T-cell (primary cell): ENCODE measurements at places on chromosomes 3 and 15. TPM values are rescaled to one million over a fixed set of nuclear protein-coding genes. Genes with fewer than 3 reads are reported as not detected.

DNA sequence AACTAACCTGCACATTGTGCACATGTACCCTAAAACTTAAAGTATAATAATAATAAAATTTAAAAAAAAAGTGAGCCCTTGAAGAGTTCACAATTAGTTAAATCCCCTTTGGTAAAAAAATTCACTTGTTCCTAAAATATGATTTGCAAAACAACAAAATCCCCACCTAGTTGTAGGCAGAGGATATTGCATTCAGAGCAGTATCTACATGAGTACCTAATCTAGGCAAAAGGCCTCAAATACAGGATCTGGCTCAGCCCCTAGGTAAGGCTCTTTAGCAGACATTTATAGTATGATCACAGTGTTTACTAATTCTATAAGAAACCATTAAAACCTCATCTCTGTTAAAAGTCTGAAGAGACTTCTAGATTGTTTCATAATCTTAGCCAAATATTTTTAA is 89.3 kb upstream of the CCDC80 start:
- no peak for DNase-seq

- no peak for DNase-seq
Observed at GRCh38 chr3:184347321-184348056, 10.1 kb downstream of the FAM131A start.

DNA sequence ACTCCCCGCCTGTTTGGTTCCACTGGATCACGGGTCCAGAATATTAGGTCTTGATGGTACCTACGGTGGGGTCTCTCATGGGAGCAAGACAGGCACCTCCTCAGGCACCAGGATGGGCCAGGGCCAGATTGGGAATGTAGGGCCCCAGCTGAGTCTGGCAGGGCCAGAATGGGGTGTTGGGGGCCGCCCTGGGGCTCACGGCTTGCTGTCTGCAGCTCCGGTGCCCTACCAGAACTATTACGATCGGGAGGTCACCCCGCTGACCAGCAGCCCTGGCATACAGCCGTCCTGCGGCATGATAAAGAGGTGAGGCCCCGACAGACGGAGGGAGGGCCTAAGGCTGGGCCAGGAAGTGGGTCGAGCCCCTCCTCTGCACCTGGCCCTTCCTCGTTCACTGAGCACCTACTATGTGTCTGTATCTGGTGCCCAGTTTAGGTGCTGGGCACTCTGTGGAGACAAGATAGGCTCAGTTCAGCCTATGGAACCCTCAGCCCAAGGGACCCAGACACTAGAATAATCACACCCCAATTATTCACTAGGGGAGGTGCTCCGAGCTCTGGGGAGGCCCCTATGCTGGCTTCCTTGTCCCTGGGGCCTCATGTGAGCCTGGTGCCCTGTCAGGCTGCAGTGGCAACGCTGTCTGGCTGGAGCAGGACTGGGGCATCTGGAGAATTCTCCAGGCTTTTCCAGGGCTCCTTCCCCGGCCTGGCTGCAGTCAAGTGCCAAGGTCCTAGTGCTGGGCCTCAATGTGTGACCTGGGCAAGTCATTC is 37.9 kb downstream of the PSTPIP1 start:
- no peak for DNase-seq

GRCh38 chr3:172675441-172676193 is 35.2 kb downstream of the NCEH1 start:
- DNase-seq = no peak

- no peak for DNase-seq
Observed at GRCh38 chr15:43930556-43930955, 103.8 kb downstream of the WDR76 start.

DNA sequence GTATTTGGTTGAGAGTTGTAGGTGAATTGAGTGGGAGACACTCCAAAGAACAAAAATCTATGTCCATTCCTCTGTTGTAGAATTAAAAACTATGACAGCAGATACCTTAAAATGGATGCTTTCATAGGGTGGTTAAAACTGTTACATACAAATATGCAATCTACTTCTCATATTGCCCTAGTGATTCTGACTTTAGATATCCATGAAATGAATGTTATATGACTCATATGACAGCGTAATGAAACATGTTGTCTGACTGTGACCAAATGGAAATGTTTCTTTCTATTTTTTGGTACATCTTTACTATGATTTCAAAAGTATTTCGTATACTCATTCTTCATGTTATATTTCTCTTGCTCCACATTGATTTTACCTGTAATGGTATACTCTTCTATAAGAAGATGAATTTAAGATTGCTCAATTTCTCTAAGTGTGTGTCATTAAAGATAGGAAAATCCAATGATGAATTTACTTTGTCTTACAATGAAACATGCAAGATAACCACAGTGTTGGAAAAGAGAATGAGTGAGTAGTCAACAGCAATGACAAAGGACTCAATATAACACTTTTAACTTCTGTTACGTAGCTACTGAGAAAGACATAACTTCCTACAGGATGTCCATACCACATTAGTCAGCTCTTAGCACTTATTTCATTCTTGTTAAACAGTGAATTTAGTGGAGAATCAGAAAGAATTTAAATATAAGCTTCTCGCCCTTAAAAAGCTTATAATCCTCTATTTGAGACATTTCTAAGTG is 79.3 kb upstream of the LSAMP start:
- DNase-seq = no peak

DNA sequence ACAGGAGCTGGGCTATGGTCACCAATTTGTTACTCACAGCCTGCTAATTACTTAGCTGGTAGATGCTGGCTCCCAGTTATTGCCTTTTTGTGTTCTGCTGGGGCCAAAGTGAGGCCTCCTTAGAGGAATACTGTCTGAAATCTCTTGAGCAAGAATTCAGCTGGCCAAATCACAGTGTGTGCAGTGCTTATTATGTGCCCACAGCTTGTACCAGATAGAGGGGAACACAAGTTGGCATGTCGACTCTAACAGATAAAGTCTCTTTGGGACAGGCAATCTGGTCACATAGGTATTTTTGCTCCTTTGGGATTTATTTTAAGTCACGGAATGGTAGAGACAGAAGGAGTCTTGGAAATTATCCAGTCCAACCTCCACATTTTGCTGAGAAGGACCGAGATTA is 6.3 kb upstream of the TMEM212 start:
- no peak for DNase-seq

- no peak for DNase-seq
Observed at GRCh38 chr3:31955581-31955980, 25.5 kb downstream of the OSBPL10 start.

GRCh38 chr3:64816355-64816754 is 128.6 kb upstream of the ADAMTS9 start:
- DNase-seq = no peak

DNA sequence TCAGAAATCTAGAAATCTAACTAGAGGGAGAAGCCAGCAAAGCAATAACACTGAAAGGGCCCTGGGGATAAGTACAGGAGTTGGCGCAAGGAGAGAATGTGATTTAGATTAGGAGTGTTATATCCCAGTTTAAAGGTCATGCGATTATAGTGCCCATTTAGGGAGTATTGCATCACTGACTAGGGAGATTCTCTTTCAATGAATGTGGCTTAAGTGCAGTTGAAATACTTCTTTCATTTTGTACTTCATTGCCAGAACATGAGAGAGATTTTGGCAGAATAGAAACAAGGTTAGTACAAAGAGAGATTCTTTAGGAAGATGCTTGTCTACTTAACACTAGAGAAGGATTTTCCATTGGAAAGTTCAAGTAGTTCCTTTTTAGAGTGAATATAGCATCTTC is 13.9 kb downstream of the ROBO2 start:
- no peak for DNase-seq

DNA sequence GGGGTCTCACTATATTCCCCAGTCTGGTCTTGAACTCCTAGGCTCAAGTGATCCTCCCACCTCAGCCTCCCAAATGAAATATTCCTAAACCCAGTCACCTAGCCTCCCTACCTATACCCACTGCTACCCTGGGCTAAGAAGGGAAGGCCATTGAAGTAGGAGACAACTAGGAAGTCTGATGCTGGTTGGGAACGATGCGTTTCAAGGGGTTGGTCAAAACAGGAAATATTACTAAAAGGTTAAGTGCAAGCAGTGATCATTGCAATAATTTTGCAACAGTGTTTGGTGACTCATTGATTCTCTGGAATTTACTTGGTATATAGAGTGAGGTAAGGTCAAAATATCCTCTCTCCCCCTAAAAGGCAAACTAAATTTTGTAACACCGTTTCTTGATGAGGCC is 4.6 kb upstream of the UQCRC1 start:
- DNase-seq = no peak

DNA sequence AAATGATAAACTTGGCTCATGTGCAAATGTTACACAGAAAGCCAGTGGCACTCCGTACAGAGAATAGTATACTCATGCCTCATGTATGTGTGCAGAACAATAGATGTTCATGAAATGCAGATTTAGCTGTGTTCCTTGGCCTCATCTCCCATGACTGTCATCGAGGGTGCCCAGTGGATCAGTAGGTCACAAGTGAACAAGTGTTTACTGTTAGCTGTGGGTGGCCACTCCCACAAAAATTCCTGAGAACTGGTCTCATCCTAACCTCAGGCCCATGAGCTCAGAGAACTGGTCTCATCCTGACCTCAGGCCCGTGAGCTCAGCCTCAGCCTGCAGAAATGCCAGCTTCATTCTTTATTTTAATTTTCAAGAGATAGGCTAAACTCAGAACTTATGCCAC is 124.1 kb downstream of the GADL1 start:
- DNase-seq = no peak

DNA sequence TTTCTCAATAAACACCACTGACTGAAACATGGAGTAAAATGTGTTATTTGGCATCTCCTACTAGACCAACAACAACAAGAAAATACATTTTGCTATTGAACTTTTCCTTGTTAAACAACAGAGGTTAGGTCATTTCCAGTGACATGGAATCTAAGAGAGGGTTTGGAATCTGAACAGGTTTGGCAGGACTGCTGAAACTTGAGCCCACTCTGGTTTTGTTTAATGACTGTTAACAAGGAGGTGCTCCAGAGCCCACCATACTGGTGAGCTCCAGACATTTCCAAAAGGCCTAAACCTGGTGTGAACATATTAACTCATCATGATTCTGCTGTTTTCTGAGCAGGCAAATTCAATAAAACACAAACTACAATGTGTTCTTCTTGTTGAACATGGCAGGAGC is 330.7 kb upstream of the TRIM42 start:
- no peak for DNase-seq

DNA sequence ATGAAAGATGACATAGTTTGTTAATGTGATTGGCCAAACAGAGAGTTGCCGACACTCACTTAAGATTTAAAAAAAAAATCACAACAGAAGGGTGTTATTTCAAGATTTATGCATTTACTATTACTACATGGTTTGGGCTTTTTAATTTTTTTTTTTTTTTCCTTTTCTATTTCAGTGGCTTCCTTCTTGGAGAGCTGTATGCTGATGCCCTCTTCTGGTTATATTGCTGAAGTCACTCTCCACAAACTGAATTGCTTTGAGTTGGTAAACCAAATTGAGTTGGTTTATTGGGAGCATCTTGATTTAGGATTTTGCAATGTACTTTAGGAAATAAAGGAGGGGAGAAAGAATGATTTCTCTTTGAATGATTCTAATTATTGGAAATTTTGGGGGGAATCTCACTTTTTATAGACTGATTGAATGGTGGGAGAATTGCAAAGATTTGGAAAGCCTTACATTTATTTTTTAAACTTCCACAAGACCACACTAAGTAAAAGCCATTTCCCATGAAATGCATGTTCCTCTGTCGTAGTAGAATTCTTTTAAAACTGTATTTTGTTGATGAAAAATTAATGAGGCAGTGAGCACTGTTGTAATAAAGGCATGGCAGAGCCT is 186.6 kb upstream of the FEZF2 start:
- no peak for DNase-seq

DNA sequence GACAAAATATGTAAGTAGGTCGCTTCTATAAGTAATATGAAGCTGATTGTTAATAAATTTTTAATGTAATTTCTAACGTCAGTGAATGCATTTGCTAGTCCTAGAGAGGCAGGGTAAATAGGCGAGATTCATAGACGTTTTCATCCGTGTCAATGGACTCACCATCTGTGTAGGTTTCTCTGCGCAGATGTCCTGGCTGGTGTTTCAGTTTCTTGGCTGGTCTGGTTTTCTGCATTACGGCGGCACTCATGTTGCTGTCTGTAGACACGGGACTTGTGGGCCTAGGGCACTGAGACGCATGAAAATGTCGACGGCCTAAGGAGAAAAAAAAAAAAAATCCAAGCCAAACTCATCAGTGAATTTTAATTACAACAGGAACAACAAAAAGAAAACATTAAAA is 1153.3 kb downstream of the ROBO1 start:
- no peak for DNase-seq

DNA sequence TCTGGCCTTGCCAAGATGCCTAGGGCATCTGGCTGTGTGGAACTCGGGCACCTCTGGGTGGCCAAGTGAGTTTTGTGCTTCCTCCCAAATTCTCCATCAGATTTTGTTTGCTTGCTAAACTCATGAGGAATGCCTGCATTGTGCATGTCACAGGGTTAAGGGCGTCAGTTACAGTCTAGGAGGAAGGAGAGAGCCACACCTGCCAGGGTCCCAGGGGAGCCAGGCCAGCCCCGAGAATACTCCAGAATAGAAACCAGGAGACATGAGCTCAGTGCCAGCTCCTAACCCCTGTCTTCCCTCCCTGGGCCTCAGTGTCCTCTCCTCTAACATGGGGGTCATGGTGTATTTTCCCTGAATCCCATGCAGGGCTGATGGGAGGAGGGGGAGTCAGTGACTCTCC is 22.0 kb upstream of the SKOR1 start:
- no peak for DNase-seq

DNA sequence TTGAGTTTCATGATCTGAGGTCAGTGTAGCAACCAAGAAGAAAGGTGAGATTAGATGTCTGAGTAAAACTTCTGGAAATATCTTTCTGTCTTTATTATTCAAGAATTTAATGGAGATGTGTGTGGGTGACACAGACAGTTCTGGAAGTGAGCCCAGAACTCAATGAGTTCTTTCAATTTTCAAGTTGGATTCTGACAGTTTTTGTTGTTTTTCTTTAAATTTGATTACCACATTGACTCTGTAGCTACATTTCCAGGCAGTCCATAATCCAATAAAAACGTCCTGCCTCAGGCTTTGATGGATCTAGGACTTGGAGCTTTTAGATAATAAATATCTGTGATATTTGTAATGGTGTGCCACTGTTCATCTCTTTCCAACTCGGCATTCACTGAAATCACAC is 3.9 kb upstream of the PARP14 start:
- DNase-seq = no peak

GRCh38 chr3:196754091-196754981 is 14.7 kb downstream of the PAK2 start:
- DNase-seq = no peak

DNA sequence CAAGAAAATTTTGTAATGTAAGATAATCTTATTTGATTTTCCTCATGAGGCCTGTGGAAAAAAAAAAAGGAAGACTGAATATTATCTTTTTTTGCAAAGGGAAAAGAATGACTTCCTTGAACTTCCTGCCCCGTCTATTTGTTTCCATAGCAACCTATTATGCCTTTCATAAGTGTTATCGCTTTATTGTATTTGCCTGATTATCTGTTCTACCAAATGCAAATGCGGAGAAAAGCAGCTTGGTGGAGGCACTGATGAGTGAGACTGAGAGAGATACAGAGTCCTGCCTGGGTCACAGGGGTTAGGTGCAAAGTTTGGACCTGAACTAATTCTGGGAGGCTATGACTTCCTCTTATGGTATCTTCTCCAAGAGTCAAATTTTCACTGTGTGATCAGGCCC is 334.0 kb upstream of the KCNMB2 start:
- DNase-seq = no peak

GRCh38 chr3:189787632-189788031 is 156.4 kb downstream of the TP63 start:
- no peak for DNase-seq

The PPIB gene
- total RNA-seq = 188 TPM

The MUC20 gene
- total RNA-seq = 16.2 TPM

The KBTBD13 gene
- not detected for total RNA-seq

The RNF111 gene
- 57.3 TPM for total RNA-seq

The CACNA1D gene
- total RNA-seq = not detected

The CFAP20DC gene
- not detected for total RNA-seq
